Cardiac muscle cell (in vitro differentiated cells and primary cell): ENCODE measurements at places on chromosomes 1 and 21. TPM values are rescaled to one million over a fixed set of nuclear protein-coding genes. Genes with fewer than 3 reads are reported as not detected.

Gene BTBD19
- 1.3 and 3.4 TPM in 2 replicates for total RNA-seq

DNA sequence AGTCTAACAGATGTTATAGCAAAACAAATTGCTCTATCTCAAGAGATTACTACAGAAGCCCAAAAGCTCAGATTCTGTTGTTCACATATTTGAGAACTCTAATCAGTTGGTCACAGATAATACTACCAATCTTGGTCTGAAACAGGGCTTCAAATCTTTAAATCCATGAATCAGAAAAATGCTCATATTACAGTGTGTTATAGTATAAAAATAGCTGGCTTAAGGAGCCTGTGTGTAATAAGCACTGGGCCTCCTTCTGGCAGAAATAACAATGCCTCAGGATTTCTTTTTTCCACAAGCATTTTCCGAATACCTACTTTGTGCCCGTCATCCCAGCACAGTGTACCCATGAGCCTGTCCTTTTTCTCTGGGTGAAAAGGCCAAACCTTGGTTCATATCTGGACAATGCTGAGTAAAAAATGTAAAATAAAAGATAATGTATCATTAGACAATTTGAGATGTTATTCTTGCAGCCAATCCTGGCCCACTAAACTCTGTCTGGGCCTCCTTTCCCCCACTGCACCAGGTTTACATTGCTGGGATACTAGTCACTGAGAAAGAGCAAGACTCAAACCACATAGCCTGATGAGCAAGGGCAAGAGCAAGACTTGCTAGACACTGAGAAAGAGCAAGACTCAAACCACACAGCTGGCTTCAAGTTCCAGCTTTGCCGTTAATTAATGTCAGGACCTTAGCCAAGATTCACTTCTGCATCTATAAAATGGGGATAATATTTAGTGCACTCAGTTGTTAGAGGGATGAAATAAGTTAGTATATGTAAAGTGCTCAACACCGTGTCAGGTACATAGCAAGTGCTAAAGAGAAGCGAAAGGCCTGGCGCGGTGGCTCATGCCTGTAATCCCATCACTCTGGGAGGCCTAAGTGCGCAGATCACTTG lies 17.0 kb upstream of the ADAR start:
- H3K27ac ChIP-seq = no peak overlapping the region
- no peak overlapping the region for H3K4me3 ChIP-seq
- H3K36me3 ChIP-seq = no peaks in the 10 kb centered on the region

DNA sequence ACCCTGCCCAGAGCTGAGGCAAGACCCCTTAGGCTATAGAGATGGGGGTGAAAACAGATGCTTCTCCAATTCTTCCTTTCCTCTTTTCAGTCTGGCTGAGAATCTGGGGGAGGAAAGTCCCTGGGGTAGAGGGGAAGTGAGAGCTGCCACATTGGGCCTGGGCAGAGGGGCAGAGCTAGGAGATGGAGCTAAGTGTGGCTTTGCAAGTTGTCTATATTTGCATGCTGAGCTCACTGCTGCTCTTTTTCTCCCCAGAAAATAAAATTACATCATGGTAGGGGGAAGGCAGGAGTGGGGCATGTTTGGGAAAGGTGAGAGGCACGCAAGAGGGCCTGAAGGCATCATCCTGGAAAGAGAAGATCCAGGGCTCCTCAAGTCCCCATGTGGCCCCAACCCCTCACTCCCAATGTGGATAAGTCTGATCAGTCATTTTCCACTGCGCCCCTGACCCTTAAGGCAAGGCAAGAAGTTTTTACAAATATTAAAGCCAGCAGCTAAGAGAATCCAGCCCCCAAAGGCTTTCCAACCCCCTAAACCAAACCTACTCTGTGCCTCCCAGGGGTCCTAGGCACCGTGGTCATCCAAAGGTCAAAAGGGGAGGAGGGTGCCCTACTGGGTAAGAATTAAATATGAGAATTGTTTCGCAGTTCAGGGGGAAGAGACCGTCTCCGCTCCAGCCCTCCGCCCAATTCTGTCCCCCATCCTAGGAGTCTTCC lies 500 bp upstream of the PEA15 start:
- H3K4me3 ChIP-seq = peak overlapping the region; percentile 100
- H3K27ac ChIP-seq = peak overlapping the region; percentile 27
- H3K4me1 ChIP-seq = peaks cover 39% of the 10 kb centered on the region
- no peaks in the 10 kb centered on the region for H3K27me3 ChIP-seq
- no peaks in the 10 kb centered on the region for H3K36me3 ChIP-seq

DNA sequence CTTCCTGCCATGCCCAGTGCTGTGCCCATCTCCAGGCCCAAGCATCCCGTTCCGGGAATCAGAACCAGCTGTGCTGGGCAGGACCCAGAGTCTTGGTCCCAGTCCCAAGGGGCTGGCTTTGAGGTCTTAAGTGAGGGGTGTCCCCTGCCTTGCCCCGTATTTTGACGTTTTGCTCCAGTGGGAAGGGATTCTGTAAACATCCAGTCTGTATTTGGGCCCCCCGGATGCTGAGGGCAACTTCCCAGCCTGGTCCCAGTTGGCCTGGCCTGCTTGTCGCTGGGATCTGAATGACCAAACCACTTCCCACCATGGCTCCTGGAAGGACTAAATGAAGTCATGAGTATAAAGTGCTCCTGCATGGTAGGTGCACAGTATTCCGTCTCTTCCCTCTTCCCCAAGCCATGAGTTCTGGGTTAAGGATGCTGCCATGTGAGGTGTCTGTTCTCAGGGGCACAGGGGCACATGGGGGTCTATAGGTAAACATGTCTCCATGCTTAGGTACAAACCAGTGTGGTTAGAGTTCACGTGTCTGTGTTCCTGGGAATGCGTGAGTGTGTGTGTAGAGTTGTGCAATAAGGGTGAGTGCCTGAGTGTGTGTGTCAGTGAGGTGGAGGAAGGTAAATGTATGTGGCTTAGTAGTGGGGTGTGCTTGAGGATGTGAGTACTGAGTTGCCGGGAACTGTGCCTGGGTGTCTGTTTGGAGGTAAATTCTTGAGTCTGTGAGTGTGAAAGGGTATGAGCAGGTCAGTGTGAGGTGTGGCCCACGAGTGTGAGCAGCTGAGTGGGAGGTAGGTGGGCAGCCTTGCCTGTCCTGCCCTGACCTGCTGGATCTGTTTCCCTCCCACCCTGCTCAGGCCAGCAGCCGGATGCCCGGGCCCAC lies 1.5 kb downstream of the B4GALT2 start:
- H3K4me1 ChIP-seq = no peaks in the 10 kb centered on the region
- H3K27me3 ChIP-seq = no peaks in the 10 kb centered on the region
- no peak overlapping the region for H3K27ac ChIP-seq

DNA sequence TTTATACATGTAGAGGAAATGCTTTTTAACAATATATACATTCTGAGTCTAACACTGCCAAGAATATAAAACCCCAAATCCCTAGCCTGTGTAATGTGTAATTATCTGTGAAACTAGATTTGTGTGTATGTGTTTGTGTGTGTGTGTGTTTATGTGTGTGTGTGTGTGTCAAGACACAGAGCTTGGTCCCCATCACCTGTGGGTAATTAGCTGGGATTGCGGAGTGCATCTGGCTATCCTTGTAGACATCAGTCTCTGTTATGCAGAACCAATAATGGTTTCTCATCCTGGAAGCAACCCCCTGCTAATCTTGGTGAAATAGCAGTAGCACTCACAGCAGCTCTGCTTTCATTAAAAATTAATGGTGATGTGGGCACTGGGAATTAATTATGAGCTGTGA lies 26.3 kb upstream of the ST6GALNAC3 start:
- DNase-seq = no peak
- H3K27ac ChIP-seq = no peak overlapping the region
- no peaks in the 10 kb centered on the region for H3K27me3 ChIP-seq
